ENCODE measurements at places on chromosomes 16 and 17.

DNA sequence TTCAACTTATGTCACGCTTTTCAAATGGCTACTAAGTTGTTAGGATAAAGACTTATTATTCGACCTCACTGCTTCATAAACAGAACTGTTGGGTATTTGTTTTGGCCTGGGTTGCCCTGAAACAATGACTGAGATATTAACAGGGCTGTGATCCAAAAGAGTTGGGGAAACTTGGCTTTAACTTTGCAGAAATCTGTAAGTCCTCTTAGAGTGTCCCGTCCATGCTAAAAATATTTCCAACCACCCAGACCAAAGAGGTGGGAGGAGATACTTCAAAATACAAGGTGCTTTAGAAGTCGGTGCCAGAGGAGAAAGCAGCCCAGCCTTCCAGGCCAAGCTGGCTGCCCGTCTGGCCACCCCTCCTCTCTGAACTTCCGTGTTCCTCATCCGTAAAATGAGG, 16.1 kb upstream of the SPATA32 start:
- DNase-seq = no peak

DNA sequence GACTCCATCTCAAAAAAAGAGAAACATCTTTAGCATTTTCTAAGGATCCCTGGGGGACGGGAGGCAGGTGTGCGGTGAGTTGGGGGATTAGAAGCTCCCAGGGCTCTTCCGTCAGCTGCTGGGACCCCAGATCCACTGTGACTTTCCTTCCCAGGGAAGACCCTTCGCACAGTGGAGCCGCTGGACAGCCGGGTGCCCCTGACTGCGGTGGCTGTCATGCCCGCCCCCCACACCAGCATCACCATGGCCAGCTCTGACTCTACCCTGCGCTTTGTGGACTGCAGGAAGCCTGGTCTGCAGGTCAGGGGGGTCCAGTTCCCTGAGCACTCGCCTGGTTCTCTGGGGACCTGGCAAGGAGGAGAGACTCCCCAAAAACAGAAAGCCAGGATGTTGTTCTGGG, 7.3 kb upstream of the SERPINF2 start:
- no peak for DNase-seq

GRCh38 chr17:46141645-46142044, 51.6 kb downstream of the KANSL1 start:
- no peak for DNase-seq

DNA sequence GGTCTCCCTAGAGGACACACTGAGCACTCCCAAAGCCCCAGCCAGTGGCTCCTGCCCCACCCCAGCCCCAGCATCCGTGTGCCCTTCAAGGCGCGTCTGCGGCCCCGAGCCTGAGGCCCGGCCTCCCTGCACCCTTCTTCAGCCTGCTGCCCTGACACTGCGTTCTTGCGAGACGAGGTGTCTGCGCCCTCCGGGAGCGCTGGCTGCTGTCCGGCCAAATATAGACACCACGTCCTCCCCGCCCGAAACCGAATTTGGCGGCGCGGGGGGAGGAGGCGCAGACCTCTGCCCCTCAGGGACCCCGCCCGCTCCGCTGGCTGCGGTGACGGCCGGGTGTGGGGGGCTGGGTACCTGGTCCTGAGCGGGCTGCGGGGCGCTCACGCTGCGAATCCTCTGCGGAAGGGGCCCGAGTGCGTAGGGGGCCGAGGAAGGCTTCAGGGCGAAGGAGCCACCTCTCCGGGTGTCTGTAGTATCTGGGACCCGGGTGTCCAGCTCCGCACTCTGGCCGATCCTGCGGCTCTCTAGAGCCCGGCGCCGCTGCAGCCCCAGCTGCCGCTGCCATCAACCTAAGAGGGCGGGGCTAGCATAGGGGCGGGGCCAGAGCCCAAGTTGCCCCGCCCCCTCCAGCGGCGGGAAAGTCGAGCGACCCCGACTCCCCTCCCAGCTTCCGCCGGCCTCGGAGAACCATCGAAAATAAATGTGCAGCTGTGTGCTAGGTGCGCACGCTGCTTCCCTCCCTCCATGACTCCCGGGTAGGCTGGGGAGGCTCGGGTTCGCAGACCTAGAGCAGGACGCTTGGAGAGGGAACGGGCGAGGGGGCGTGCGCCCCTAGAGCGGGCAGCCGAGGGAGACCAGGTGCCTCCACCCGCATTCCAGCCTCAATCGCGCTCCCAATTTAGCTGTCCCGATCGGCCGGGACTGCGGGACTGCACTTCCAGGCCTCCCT, at the start of gene CORO6:
TSS of gene CORO6 (minus strand) at position 576 of the 946 bp plus-strand sequence. CDS start 1,491 bp downstream, outside the sequence.
- peak; percentile 82 for DNase-seq

GRCh38 chr17:19013806-19014627, 9.5 kb upstream of the FAM83G start:
- DNase-seq = no peak

DNA sequence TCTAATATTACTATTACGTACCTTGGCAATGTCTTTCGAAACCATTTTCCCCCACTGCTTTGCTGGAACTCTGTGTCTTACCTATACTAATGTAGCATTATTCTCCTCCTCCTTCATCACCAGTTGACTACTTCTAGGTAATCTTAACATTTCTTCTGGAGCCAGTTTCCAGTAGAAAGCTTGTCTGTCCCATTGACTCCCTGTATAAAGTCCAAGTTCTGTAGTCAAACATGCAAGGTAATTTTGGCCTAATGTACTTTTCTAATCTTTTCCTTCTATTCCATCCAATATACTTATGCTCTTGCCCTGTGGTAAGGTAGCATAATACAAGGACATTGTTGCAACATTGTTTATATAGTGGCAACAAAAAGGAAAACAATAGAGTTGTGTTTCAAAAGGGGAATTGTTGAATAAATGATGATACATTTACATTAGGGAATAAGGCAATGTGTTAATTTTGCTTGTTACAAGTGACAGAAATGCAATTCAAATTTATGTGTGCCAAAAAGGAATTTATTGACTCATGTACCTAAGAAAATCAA, 27.9 kb downstream of the OMG start:
- no peak for DNase-seq
